ENCODE measurements at places on chromosomes 16 and 17.
A peak's percentile ranks its signal among the peaks of the same experiment; 100 is the strongest.

DNA sequence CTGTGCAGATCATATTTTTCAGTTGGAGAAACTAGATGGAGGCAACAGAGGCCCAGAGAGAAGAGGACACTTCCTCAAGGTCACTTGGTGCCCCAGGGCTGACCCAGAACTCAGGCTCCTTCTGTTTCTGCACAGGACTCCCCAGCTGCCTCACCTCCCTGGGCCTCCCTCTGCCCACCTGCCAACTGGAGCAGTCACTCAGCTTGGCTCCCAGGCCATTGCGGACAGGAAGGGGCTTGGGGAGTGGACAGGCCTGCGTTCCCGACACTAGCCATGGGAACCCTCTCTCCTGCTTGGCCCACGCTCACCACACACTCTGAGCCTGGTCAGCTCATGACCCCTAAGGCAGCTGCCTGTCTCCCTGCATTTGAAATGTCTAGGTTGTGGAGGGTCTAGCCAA, 78.1 kb upstream of the BRD7 start:
- no peak for DNase-seq

GRCh38 chr17:34253139-34253525, 2.0 kb upstream of the CCL2 start:
- DNase-seq: no peak

DNA sequence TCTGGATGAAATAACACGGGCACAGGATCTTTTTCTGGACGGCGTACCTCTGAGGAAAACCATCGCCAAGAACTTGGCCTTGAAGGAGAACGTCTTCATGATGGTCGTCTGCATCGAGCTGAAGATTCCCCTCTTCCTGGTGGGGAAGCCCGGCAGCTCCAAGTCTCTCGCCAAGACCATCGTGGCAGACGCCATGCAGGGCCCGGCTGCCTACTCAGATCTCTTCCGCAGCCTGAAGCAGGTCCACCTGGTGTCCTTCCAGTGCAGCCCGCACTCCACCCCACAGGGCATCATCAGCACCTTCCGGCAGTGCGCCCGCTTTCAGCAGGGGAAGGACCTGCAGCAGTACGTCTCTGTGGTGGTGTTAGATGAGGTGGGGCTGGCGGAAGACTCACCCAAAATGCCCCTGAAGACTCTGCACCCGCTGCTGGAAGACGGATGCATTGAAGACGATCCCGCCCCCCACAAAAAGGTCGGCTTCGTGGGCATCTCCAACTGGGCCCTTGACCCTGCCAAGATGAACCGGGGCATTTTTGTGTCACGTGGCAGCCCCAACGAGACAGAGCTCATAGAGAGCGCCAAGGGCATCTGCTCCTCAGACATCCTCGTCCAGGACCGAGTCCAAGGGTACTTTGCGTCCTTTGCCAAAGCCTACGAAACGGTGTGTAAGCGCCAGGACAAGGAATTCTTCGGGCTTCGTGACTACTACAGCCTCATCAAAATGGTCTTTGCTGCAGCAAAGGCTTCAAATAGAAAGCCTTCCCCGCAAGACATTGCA, 68.3 kb upstream of the ENDOV start:
- DNase-seq: no peak

GRCh38 chr17:2967515-2967914, 95.9 kb downstream of the OR1D5 start:
- DNase-seq: no peak

DNA sequence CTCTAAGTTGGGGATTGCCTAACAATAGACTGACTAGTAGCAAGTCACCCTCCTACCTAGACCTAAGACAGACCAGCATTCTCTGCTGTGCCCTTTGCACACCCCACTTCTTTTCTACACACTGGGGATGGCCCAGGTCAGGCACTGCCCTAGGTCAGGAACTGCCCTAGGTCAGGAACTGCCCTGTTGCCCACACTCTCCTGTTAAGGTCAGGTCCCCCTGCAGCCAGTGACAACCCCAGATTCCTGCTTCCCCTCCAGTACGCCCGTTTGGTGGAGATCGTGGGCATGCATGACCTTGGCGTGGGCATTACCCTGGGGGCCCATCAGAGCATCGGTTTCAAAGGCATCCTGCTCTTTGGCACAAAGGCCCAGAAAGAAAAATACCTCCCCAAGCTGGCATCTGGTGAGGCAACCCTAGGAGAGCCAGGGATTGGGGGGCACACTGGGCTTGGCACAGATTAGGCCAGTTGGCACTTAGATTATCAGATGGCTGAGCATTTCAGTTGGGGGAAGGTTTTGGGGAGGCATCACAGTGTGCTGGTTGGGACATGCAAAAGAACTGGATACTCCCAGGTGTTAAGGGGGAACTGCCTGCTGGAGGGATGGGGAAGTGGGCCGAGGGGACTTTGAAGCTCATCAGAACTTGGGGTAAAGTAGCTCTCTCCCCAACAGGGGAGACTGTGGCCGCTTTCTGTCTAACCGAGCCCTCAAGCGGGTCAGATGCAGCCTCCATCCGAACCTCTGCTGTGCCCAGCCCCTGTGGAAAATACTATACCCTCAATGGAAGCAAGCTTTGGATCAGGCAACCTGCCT, 1.7 kb downstream of the ACADVL start:
- no peak for DNase-seq

- DNase-seq: no peak
These were observed 53.6 kb downstream of the CDH11 start for GRCh38 chr16:65068151-65068740.

DNA sequence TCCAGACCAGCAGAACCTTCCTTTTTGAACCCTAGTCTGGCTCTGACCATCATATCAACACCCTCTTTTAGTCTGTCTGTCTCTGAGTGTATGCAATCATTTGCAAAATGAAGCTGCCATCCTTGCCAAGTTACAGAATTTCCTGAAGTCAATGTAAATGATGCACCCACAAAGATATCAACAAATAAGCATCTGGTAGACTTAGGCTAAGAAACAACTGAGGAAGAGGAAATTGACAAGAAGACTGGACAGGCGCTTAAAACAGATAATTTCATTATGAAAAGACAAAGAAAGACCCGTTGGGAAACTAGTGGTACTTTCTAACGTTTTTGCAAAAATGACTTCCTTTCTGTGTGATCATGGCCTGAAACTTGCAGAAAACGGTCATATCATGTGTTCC, 24.7 kb upstream of the CIITA start:
- no peak for DNase-seq

DNA sequence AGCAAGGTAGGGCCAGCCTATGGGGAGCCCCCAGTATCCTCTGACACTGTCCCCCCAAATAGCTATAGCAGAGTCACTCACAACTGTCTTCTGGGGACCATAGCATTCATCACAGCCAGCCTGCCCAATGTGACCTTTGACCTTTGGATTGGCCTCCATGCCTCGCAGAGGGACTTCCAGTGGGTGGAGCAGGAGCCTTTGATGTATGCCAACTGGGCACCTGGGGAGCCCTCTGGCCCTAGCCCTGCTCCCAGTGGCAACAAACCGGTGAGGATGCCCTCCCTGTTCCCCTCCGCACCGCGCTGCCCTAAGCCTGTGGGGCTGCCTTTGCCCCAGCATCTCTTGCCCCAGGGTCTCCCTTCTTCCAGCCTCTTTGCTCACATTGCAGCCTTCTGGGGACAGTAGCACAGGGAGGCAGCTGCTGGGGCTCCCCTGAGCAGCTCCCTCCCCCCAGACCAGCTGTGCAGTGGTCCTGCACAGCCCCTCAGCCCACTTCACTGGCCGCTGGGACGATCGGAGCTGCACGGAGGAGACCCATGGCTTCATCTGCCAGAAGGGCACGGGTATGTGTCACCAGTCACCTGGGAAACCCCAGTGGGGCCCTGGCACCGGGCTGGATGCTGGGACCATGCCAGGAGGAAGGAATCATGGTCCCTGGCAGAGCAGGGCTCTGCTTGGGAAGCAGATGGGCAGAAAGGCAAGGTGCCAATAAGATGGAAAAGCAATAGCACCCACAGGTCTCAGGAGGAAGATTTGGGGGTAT, 61.1 kb downstream of the MRC2 start:
- no peak for DNase-seq

DNA sequence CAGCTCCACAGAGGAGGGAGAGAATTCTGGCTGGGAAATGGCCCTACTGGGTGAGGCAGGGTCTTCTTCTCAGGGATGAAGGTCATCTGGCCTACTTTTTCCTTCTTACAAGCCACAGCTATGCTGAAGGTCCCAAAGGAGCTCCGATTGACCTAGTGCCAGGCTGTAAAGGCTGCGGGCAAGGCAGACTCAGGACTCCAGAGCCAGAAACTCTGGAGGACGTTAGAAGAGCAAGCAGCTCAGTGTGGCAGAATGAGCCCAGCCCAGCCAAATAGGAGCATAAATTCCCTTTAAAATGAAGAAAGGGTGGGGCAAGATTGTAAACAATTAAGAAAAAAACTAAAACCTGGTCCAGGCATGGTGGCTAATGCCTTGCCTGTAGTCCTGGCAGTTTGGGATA, 20.1 kb upstream of the CNOT1 start:
- DNase-seq: no peak

DNA sequence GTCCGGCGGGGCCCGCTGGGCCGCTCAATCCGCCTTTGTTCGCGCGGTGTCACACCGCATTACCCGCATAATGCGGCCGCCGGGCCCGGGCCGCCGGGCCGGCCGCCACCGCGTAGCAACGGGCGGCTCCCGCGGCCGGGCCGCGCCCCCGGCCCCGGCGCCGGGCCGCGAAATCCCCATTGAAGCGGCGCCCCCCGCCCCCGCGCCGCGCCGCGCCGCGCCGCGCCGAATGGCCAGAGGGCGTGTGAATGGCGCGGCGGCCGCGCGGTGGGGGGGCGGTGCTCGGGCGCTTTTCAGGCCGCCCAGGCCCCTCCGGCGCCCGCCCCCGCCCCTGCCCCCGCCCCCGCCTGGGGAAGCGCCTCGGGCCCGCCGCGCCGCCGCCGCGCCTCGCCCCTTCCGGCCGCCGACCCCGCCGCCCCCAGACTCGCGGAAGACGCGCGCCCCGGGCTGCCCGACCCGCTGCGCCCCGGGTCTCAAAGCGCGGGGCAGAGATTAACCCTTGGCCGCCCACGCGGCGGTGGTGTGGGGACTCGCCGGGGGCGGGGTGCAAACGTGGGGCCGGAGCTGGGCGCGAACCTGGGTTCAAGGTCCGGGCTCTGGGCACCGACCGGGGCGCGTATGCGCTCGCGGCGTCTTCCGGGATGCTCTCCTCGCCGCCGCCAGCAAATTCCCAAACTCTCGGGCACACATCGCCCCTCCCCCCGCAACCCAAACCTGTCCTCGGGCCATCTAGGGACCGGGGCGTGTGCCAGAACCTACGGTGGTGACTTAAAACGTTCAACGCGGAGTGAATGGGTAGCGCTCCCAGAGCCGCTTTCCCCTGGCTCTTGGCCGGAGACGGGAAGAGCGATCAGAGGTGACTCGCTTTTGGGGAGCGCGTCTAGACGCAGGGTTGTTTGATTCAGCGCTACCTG, 46.7 kb downstream of the WNT3 start:
- no peak for DNase-seq

DNA sequence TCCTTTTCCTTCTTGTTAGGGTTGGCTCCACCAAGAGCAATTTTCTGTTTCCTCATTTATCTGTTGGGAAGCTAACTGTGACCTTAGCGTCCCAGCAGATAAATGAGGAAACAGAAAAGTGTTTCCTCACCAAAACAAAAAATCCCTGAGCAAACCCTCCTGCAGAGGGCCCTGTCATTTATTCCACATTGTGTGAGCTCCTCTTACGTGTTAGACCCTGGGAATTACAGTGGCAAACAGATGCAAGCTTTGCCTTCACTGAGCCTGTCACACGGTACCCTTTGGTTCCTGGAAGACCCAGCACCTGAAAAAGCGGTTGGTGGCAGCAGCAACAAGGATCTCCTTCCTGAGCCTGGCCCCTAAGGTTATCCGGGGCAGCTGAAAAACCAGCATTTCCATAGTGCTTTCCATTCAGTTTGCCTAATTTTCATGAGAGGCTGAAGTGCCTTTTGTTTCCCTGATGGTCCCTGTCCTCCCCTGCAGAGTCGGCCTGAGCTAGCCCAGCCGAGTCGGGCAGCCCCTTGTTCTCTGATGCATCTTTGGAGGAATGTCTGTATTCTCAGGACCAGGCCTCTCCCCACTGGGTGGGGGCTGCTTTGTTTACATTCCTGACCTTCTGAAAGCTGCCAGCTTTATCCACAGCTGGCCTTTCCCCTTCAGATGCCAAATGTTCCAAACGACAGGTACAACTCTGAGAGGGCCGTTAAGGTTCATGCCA, 34.7 kb downstream of the YPEL2 start:
- no peak for DNase-seq

DNA sequence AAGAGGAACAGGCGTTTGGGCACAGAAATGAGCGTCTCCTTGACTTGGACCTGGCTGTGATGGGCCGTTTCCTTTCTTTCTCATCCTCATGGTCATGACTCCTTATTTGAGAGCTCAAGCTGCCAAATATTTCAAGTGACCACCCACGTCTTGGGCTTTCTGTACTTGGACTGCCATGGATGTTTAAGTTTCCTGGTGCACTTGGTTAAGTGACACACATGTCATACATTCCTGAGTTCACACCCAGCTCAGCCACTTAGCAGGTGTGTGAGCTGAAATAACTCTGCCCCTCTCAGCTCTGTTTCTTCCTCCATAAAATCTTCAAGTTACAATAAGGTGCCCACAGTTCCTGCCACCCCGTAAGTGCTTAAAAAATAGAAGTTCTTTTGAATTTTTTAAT, 114.5 kb downstream of the CLEC16A start:
- DNase-seq: no peak

- DNase-seq: no peak
These were observed 113.3 kb downstream of the IRF8 start for GRCh38 chr16:86012221-86012620.

GRCh38 chr17:80861892-80862291, 129.7 kb upstream of the CHMP6 start:
- no peak for DNase-seq

GRCh38 chr16:85420501-85421337, 192.4 kb upstream of the GSE1 start:
- DNase-seq: peak; percentile 52

GRCh38 chr17:57910462-57911420, 44.5 kb downstream of the CUEDC1 start:
- DNase-seq: no peak

GRCh38 chr16:86931410-86931941, 353.1 kb downstream of the FOXL1 start:
- peak; percentile 83 for DNase-seq

DNA sequence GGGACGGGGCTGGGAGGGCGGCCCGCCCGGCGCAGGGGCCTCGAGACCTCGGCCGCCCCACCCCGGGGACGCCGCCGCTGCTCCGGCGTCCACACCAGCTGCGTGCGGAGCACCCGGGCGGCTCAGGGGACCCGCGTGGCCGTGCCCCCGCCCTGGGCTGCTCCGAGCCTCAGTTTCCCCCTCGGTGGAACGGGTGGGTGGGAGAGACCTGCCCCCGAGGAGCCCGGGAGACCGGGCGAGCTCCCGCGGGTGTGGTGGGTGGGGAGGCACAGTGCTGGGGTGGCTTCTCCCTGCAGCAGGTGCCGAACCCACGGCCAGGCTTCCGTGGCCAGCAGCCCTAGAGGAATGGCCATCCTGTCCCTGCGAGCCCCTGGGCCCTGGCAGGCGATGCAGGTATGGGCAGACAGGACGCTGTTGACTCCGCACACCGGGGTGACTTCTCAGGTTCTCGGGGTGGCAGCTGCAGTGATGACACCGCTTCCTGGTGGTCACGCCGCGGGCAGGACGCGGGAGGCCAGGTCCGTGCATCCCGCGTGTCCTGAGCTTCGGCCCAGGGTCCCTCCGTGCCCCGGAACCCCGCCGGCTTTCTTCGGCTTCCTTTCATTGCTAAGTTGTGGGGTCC, 677 bp downstream of the DEF8 start:
- DNase-seq: no peak
